ENCODE measurements at places on chromosomes 16 and 17.

DNA sequence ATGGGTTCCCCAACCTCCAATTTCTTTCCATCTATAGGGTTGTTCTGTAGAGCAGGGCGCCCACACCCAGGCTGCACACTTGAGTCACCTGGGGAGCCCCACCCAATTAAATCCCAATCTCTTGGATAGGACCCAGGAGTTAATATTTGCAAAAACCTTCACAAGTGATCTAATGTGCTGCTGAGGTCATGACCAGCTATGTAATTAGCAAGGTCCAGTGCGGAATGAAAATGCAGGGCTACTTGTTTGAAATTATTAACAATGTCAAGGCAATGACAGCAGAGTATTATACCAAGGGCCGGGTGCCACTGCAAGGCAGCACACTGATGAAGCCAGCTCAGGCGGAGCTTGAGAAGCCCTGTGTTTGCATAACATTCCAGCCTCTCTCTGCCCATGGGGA lies 302.7 kb downstream of the MAF start:
- DNase-seq: no peak

- DNase-seq: no peak
Observed at GRCh38 chr16:51407199-51407598, 256.1 kb upstream of the SALL1 start.

- peak; percentile 32 for DNase-seq
Observed at GRCh38 chr16:546909-547770, 13.1 kb upstream of the PRR35 start.

- DNase-seq: no peak
Observed at GRCh38 chr17:12107905-12108304, 87.2 kb downstream of the MAP2K4 start.

- DNase-seq: no peak
Observed at GRCh38 chr17:55005520-55005919, 37.0 kb downstream of the STXBP4 start.

DNA sequence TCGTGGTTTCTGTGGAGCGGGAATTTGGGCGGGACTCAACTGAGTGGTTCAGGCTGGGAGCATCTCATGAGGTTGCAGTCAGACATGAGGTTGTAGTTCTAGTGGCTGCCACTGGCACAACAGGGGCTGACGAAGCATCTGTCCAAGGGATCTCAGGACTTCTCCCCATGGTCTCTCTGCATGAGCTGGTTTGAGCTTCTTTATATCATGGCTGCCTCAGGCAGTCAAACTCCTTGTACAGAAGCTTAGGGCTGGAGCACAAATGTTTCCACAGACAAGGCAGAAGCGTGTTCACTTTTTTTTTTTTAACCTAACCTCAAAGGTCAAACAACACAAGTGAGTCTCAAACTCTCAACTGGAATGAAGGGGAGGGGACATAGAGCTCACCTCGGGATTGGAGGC lies 243.3 kb downstream of the MSI2 start:
- no peak for DNase-seq

GRCh38 chr16:9050102-9050830 lies 41.2 kb upstream of the HAPSTR1 start:
- no peak for DNase-seq

Measured in C1 segment of cervical spinal cord (tissue), 14 donors.